Foreskin fibroblast (primary cell): ENCODE measurements at places on chromosomes 12 and 14.

GRCh38 chr14:76472199-76472723 lies 96.3 kb downstream of the ESRRB start:
- no peak for DNase-seq

DNA sequence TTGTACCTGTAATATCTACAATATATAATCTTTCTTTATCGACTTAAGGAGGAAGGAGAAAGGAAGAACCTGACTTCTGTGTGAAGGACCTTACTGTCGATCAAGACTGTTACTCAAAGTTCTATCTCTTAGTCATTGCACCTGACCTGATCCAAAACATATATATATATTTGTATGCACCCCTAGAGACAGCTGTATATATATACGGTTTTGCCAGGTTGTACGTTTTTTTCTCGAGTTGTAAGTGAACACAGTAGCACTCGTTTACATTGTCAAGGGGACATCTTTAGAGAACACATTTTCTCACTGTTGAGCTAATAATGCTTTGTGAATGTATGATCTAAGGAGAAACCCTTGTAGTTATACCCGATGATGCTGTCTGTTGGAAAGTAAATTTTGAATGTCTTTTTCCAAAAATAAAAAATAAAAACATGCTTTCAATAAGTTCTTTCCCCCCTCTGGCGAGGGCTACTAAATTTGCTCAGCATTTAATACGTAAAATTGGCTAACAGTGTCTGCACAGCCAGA lies 536 bp upstream of the SLC35E3 start:
- no peak for DNase-seq

GRCh38 chr12:43428088-43428600 lies 123.9 kb downstream of the ADAMTS20 start:
- peak; percentile 4 for DNase-seq

GRCh38 chr14:38481952-38482678 lies 226.2 kb upstream of the CLEC14A start:
- peak; percentile 42 for DNase-seq

- peak; percentile 48 for DNase-seq
These were observed 6.5 kb upstream of the ATG101 start for GRCh38 chr12:52063082-52063924.
